ENCODE measurements at places on chromosomes 6 and 20. TPM values are rescaled to one million over a fixed set of nuclear protein-coding genes. Genes with fewer than 3 reads are reported as not detected.

OR2H2 gene
- total RNA-seq, result not detected

PRPH2 gene
- not detected for total RNA-seq

MEA1 gene
- 113 TPM for total RNA-seq

RBPJL gene
- total RNA-seq, result not detected

C6orf58 gene
- 0.33 TPM for total RNA-seq

LHFPL5 gene
- not detected for total RNA-seq

PDYN gene
- total RNA-seq, result 0.06 TPM

TFAP2C gene
- 16.1 TPM for total RNA-seq

Data from A549 treated with RU486 at 1 μM for 4 hours (cell line).